ENCODE measurements at places on chromosomes 12 and 14.

- DNase-seq = peak; percentile 28
Observed at GRCh38 chr14:32507029-32507984, 178.2 kb downstream of the AKAP6 start.

DNA sequence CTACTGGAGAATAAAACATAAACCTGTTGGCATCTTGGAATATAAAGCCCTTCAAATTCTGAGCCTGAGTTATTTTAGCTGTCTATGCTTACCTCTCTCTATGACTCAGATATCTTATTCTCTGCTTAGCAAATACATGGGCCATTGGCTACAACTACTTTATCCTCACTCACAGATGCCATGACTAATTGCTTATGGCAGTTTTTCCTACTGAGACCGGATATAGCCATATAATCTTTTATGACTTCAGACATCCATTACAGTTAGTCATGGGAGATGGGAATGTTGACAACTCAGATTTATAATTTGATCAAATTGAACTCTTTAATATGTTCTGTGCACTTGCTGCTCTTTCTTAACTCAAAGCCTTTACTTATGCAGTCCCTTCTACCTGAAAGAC, 502.4 kb upstream of the ATP2B1 start:
- DNase-seq = no peak

DNA sequence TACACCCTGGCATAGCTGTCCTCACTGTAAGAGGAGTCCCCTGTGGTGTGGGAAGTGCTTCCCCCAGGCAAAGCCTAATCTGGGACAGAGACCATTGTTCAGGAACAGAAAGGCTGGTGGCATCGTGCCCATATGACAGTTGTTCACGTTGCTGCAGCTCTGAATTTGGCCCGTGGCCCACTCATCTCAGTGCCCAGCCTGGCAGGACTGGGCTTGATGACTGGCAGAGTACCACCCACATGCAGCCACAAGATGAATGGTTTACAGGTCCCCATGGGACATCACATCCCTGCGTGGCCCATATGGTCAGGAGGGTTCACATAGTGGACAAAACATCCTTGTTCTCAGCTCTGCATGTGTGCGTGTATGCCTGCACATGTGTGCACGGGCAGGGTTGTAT, 17.5 kb downstream of the IQSEC3 start:
- DNase-seq = peak; percentile 47

DNA sequence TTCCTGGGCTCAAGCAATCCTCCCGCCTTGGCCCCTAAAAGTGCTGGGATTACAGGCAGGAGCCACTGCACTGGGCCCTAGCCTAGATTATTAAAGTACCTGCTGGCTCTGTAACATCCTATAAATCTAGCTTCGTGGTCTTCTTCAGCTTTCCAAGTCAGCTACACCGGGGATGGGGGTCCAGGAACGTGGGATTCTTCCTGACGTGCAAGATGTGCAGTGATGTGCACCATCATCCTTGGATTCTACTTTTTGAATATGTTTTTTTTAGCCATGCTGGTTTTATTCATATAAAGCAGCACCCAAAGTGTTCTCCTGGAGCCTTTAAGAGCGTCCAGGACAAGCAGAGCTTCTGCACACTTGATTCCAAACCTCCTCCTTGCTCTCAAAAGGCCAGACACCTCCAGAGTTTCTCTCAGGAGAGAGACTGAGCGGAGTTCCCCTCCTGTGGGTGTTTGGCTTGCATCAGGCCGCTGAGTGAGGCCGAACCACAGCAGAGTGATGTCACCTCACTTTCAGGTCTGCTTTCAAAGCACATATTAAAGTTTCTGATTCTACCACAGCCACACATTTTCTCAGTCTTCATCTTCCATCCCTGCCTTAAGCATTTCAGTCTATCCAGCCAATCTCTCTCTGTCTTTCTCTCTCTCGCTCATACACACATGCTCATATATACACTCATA, 33.4 kb downstream of the VCPKMT start:
- no peak for DNase-seq

DNA sequence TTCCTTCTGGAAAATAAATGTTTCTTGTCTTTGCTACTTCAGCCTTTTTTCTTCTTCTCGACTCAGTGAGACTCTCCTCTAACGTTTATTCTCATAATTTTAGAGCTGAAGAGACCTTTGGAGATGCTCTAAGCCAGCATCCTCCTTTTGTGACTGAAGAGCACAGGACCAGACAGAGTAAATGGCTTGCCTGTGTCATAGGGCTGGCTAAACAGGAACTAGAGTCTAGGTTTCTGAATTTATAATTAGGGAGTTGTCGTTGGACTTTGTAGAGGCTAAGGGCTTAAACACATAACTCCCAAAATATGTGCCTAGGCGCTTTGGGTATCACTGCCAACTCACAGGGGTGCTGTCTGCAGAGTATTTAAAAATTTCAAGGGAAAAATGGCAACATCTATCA, 98.5 kb downstream of the FGD4 start:
- no peak for DNase-seq

DNA sequence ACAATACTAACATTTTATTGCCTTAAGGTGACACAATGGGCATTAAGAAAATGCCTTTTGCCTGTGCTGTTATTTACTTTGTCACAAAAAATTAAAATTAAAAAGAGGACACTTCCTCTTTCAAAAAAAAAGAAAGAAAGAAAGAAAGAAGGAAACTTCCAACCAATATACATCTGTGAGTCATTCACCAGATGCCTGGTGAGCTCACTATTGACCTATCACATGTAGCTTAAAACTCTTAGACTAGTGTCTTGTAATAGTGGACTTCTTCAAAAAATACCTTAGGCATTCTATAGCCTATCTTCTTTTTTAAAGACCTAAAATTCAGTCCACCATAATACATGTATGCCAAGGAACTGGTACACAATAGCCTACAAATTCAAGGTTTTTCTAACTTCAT, 4.9 kb upstream of the SOX5 start:
- no peak for DNase-seq

DNA sequence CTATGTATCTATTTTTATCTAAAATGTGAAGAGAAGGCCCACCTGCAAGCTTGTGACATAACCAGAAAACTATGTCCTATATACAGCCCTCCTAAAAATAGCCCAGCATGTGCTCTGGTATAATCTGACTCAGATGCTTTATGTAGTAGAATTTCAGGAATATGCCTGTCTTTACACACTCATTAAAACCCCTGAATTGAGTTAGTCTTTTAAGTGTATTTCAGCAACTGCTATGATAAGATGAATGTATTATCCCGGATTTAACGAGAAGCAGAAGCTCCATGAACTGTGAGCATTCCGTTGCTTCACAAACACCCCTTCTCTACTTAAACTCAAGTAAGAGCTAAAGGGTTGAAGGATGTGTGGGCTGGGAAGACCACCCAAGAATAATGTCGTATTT, 89.9 kb upstream of the PRICKLE1 start:
- DNase-seq = no peak

GRCh38 chr14:30521899-30522736, 36.8 kb upstream of the G2E3 start:
- DNase-seq = peak; percentile 51

DNA sequence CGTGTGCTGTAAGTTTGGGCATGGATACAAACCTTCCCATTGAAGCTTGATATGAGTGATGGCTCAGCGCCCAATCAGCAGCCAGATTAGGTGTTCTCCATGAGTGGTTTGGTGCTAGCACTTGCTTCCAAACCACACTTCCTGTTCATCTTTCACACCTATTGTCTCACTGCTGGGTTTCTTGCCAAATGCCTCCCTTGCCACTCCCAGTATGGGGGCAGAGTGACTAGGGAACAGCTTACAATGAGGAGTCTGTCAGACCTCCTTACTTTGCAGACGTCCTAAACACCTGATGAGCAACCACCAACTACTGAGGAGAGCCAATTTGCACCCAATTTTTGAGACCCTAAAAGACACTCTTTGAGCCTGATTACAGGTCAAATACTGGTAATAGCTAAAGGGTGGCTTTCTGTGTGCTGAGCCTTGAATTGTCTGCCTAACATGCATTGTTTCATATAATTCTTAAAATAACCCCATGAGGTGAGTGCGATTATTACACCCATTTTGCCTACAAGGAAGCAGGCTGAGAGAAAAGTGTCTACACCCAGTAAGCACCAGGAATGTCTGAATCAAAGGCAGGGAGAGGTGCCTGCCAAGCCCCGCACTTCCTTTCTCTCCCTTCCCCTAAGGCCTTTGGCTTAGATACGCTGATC, 48.4 kb upstream of the FOS start:
- DNase-seq = no peak

Data from Ammon's horn (tissue), 1 donor.